ENCODE measurements at places on chromosomes 16 and 17.

GRCh38 chr16:56862776-56863175, 2.2 kb upstream of the SLC12A3 start:
- no peak for ATAC-seq

DNA sequence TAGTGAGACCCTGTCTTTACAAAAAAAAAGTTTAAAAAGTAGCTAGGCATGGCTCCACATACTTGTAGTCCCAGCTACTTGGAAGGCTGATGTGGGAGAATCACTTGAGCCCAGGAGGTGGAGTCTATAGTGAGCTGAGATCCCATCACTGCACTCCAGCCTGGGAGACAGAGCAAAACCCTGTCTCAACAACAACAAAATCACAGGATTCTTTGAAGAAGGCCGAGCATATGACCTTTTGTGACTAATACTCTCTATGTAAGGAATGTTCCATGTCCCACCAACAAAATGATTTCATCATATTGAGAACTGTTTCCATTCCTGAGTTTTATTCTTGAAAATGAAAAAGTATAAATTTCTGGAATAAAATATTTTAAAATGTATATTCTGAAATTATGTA, 58.9 kb upstream of the EFCAB3 start:
- ATAC-seq: no peak

GRCh38 chr16:57541754-57542435, 548 bp upstream of the ADGRG5 start:
- no peak for ATAC-seq

DNA sequence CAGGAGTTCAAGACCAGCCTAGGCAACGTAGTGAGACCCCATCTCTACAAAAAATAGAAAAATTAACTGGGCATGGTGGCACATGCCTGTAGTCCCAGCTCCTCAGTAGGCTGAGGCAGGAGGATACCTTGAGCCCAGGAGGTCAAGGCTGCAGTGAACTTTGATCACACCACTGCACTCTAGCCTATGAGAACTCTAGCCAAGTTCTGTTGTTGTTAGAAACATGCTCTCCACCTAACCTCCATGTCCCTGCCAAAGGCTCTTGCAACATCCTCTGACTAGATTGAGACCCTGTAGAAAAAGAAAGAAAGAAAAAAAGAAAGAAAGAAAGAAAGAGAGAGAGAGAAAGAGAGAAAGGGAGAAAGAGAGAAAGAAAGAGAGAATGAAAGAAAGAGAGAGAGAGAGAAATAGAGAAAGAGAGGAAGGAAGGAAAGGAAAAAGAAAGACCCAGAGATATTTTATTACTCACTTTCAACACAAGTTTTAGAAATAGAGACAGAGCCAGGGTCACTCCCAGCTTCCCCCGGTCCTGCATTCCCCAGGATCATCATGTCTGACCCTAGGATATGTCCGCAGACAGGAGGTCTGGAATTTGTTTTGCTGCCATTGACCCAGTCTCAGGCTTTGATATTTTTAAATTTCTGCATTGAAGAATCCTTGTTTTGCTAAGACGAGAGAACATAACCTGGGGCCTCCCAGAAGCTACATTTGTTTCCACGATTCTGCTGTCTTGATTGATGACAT, 376.5 kb upstream of the CDH5 start:
- ATAC-seq: peak; percentile 29

DNA sequence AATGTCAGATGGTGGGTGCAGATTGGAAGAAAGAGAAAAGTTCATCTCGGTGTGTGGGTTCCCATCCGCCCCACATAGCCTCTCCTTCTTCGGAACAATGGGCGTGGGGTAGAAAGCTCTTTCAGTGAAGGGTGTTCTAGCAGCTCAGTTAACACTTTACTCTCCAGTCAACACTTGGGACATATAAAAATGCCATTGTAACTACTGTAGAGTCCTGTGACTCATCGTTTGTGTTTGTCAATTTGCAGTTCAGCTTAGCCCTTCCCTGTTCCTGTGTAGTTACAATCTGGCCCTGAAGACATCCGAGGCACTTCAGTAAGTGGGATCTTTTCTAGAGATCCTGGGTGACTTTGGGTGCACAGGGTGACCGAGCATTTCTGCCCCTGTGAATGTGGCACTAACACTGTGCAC, 11.5 kb upstream of the CLEC18C start:
- ATAC-seq: no peak

DNA sequence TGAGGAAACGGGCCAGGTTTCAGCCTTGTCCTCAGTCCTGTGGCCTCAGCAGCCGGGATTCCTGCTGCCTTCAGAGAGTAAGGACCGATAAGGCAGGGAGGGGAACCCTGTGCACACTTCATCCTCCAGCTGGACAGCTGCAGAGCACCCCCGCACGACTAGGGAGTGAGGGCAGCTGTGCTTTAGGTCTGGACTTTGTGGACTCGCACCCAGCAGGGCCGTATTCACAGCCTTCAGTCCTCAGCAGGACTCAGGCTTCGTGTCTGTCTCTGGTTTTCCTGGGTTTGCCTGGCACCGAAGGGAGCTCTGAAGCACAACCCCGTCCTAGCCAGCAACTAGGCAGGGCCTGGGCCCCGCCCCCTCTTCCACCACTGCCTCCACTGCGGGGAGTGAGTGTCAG, 45.8 kb upstream of the CACNG5 start:
- ATAC-seq: no peak

DNA sequence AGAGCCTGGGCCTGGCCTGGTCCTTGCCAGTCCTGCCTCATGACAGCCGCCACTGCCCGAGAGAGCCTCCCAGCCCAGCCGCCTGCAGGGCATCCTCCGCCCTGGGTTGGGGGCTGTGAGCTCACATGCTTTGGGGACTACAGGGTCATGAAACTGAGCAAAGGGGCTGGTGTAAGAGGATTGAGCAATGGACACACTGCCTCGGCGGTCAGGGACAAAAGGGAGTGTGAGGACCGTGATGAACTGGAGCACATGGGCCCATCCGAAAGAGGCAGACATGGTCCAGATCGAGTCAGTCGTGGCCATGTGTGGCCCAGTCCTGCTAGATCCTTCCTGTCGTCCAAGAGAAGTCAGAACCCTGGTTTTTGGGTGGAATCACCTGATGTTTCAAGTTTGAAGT, 52.3 kb downstream of the GSG1L start:
- ATAC-seq: no peak

DNA sequence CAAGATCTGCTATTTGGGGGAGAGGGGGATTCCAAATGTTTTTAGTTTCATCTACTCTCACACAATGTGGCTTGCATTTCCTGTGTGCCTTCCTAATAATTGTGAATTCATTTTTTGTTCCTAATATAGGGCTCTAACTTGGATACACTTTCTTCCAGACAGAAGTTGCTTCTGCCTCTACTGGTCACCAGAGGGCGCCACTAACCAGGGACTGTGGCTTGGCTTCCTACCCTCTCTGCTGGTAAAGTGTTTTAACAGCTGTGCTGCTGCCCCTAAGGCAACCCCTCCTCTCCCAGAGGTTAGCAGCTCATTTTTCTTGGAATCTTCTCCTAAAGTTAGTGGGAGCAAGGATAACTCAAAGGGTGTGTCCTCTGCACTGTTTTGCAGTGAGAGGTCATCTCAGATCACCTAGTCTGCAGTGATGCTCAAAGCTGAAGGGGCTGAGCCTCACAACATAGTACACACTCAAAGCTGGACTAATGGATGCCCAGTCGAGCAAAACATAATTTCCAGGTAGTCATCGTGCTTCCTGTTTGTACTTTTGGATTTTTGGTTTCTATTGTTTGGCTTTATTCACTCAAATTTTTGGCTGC, 5.0 kb upstream of the PRSS54 start:
- no peak for ATAC-seq

DNA sequence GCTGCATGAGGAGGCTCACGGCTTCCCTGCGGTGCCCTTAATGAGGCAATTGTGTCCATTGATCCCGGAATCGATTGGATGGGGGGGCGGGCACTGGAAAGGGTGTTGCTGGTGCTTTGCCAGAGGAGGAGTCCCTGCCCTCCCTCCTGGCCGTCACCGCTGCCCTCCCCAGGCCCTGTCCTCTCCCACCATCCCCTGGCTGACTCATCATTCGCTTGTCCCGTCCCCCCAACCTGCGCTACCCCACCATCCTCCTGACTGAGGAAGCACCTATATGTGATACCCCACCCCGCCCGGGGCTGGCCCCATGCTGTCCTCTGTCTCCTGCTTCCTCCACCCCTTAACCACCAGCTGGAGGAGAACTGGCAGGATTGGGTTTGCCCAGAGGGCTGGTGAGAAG, 20.8 kb downstream of the CACNA1G start:
- ATAC-seq: no peak

DNA sequence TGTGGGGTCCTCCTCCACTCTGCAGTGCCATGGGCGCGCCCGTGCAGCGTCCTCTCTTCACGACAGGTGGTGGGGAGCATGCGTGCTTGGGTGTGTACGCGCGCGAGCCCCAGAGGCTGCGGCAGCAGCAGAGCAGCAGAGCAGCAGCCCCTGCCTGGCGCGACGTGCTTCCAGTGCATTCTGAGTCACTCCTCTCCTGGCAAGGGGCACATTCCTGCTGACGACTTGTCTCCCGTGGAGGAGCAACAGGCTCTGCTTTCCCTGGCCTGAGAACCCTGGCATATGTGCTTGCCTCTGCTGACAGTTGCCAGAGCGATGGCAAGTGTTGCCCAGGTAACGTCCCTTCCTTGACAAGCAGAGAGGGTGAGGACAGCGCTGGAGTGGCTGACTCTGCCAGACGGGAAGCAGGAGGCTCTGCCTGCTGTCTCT, 133.8 kb upstream of the PLCG2 start:
- ATAC-seq: peak; percentile 89

- no peak for ATAC-seq
These were observed 8.8 kb upstream of the KRT31 start for GRCh38 chr17:41406205-41406604.

Data from gastroesophageal sphincter (tissue), 4 donors.